Fibroblast of skin of right quadriceps (primary cell): ENCODE measurements at places on chromosomes 16 and 17.
A peak's percentile ranks its signal among the peaks of the same experiment; 100 is the strongest.

DNA sequence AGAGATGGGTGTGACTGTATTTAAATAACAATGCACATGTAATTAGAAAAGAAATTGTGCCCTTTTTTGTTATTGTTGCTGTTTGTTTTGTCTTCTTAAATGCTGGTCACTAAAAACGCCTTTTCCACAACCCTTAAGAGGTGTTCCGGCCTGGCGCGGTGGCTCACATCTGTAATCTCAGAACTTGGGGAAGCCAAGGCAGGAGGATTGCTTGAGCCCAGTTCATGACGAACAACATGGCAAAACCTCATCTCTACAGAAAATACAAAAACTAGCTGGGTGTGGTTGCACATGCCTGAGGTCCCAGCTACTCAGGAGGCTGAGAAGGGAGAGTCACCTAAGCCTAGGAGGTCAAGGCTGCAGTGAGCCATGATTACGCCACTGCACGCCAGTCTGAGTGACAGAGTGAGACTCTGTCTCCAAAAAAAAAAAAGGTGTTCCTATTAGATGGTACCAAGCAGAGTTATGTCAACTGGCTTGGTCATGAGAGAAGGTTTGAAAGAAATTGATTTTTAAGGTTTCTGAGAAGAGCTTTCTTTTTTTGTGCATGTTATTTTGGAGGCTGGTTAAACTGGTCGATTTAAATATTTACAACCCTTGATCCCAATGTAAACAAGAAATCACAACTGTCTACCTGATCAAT is 23.5 kb upstream of the RFFL start:
- no peak for DNase-seq

DNA sequence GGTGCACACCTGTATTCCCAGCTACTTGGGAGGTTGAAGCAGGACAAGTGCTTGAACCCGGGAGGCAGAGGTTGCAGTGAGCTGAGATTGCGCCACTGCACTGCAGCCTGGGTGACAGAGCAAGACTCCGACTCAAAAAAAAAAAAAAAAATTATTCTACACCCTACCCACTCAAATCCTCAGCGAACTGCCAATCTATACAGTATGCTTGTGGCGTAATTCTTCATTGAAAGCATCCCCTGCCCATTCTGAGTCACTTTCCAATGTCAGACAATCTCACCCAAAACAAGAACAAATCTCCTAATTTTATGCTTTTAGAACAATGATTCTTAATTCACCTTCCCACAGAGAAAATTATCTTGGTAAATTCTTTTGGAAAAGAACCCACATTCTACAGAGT is 12.0 kb downstream of the AMFR start:
- no peak for DNase-seq

DNA sequence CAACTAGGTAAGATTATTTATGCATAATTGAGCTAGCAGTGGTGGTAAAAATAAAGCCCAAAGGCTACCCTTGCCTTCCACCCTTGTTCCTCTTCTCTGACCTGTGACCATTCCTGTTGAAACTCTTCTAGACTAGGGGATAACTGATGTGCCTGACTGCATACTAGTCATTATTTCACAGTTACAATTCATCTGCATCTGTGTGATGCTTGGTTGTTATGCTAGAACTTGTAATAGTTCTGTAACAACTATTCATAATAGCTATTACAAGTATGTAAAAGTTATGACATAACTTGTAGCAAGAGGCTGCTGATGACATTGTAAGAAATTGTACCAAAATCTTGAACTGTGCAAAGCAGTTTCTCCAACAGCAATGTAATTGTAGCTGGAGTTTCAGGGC is 2.4 kb upstream of the VAC14 start:
- no peak for DNase-seq

GRCh38 chr17:33964344-33964979 is 290.6 kb upstream of the CCL2 start:
- no peak for DNase-seq

GRCh38 chr17:5800646-5801045 is 216.3 kb upstream of the NLRP1 start:
- DNase-seq, result peak; percentile 28

DNA sequence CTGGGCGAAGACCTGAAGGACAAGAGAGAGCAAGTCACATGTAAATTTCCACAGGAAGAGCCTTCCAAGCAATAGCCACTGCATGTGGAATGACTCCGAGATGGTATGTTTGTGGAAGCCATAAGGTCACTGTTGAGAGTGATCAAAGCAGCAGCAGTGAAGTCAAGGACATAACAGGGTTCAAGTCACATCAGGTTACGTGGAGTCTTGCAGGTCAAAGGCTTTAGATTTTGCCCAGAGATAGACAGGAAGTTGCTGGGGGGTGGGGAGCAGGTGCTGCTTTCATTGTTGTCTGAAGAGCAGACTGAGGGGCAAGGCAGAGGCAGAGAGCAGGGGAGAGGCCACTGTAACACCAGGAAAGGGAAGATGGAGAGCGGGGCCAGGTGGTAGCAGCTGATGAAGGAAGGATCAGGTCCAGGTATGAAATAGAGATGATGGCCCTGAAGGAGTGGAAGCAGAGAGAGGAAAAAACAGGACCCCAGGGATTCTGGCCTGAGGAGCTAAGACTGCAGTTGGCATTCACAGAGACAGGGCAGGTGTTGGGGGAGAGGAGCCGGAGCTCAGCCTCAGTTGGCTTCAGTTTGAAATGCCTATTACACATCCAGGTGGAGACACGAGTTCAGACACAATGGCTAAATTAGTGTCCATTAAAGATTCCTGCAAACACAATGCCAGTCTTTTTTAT is 129.3 kb upstream of the AXIN2 start:
- DNase-seq, result no peak

- peak; percentile 73 for DNase-seq
Measured at GRCh38 chr17:73342050-73342522, 30.3 kb upstream of the CDC42EP4 start.

GRCh38 chr17:32697728-32698625 is 178.9 kb downstream of the MYO1D start:
- DNase-seq, result no peak

- DNase-seq, result peak; percentile 74
Measured at GRCh38 chr17:40179923-40180659, 2.8 kb downstream of the RAPGEFL1 start.

GRCh38 chr16:67302970-67303369 is 23.6 kb downstream of the KCTD19 start:
- DNase-seq, result no peak

GRCh38 chr16:87979352-87979751 is 28.1 kb downstream of the BANP start:
- DNase-seq, result no peak

GRCh38 chr17:27585153-27585681 is 45.8 kb upstream of the LGALS9 start:
- DNase-seq, result no peak

GRCh38 chr17:17408236-17408794 is 68.5 kb upstream of the MED9 start:
- DNase-seq, result peak; percentile 34

- peak; percentile 68 for DNase-seq
Measured at GRCh38 chr17:35588196-35588920, 1.2 kb downstream of the AP2B1 start.

DNA sequence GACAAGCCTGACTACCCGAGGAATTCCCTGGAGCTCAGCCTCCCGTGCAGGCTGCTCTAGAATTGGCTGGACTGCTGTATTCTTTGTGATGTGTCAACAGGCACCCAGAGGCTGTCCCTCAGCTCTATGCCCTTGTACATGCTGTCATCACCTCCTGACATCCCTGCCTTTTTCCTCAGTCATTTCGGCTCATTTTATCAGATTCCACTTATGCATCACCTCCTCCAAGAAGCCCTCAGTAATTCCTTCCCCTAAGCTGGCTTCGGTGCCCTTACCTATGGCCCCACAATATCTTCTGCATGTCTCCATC is 126.4 kb downstream of the DYNLRB2 start:
- DNase-seq, result no peak

GRCh38 chr17:69779378-69780214 is 295.4 kb upstream of the KCNJ16 start:
- no peak for DNase-seq

DNA sequence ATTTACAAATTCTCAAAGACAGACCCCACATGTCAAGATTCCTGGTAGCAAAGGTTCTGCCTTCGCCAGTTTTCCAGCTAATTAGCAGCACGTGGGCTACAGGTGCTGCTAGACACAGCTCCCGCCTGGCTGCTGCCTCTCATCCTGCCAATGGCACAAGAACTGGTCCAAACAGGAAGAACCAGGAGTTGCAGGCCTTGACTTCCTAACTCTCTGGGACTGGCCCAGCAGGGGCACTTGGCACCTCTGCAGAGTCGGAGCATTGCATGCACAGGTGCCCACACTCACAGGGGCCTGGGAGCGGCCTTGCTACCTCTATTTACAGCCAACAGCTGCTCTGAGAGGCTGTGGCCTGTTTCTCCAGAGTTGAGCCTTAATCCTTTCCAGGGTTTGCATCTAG is 39.6 kb downstream of the TK2 start:
- DNase-seq, result no peak

- peak; percentile 61 for DNase-seq
Measured at GRCh38 chr17:30332057-30332542, 1.8 kb downstream of the TMIGD1 start.

DNA sequence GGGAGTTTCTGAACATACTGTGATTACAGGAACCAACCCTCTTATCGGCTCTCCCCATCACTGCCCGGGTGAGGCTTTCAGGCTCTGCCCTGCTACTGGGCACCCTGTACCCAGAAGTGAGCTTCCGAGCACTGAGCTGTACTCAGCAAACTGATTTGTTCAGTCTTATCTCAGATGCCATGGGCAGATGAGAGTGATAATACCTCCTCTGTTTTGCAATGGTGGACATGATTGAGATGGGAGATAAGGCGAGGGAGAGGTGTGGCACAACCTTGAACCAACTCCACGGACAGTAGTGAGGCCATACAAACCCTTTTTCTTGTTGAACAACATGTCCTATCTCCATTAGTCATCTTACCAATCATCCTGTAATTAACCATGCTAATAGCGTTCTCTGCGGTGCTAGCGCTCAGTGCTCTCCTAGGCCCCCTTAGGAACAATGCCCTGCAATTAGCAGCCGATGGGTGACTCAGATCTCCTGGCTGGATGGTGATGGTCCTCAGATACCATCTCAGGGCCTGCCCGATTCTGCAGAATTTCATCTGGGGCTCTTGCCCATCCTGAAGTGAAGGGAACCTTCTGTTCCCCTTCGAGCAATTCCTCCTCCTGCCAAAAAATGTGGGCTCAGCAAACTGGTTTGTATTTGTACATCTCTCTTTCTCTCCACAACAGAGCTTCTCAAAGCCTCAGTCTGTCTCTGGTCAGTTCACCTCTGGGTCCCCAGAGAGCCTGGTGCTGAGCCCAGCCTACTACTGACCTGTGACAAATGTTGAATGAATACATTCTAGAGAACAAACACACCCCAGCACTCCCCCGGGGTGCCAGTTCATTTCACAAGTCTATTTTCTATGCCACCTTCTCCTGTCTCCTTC is 139.3 kb upstream of the IRX3 start:
- DNase-seq, result no peak

- DNase-seq, result no peak
Measured at GRCh38 chr16:52501746-52502145, 45.2 kb downstream of the TOX3 start.

GRCh38 chr17:47708864-47709541 is 15.0 kb downstream of the TBKBP1 start:
- DNase-seq, result no peak

GRCh38 chr16:84834403-84834772 is 14.6 kb downstream of the CRISPLD2 start:
- no peak for DNase-seq

DNA sequence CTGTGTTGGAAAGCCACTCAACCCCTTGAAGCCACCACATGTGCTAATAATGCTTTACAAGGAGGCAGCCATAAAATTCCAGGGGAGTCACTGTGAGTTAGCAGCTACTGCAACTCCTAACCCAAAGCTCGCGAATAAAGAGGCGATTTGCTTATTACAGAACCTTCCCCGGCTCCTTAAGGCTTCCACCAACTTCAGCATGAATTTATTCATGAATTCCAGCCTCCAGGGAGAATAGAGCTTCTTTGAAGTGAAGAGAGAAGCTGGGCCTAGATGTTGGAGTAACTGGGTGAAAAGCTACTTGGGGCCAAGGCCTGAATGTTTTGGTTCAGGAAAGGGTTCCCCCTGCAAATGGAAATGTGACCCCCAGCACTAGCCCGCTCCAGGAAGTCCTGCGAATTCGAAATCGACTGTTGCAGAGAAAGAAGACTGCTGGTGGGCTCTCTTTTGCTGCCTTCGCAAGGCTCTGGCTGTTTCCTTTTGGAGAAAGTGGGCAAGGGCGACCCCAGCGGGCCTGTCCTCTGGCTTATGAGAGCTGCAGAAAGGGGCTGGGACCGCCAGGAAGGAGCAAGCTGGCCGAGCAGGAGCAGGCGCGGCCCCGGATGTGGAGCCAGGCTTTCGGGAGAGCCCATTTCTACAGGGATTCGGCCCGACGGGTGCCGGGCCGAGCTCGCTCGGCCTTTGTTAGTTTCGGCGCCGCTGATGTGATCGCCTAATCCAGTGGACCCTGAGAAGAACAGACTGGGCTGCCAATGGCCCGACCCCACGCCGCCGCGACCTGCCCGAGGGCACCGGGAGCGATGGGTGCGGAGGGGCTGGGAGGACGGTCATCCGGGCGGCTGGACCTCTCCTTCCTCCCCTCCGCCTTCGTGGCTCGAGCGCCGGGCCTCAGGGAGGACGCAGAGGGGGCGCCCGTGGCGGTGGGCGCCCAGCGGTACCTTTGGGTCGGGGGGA is 7.6 kb downstream of the CBX8 start:
- DNase-seq, result no peak

- DNase-seq, result no peak
Measured at GRCh38 chr17:46908068-46908737, 14.8 kb upstream of the GOSR2 start.

DNA sequence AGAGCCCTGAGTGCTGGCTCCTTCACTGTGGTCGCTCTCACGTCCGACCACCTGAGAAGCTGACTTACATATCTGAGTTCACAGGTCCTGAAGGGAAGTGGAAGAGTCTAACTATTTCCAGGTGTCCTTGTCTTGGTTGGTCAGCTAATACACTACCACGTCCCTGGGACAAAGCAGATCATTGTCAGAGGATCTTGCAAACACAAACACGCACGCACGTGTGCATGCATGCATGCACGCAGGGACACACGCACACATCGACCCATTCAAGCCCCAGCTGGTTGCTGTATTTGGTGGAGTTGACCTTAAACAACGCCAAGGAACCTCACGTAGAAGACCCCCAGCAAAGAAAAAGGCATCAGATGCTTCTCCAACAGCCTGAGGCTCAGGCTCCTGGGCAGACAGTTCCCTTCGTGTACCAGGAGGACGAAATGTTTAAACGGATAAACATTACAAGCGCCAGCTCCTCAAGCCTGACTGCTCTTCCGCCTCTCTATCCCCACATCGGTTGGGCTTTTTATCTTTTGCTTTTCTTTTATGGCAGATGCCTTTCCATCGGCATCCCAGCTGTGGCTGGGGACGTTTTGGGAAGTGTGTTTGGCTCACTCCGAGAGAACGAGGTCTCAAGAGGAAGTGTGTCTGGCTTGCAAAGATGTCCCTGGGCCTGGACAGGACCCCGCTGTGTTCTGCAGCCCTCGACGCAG is 95.8 kb downstream of the TBC1D16 start:
- DNase-seq, result no peak

- peak; percentile 19 for DNase-seq
Measured at GRCh38 chr17:72950242-72950931, 142.1 kb downstream of the SLC39A11 start.

- no peak for DNase-seq
Measured at GRCh38 chr17:57694051-57694450, 51.0 kb downstream of the CCDC182 start.
